ENCODE measurements at places on chromosomes 11 and 22. TPM values are rescaled to one million over a fixed set of nuclear protein-coding genes. Genes with fewer than 3 reads are reported as not detected.

GRCh38 chr22:35889071-35889470 is 139.6 kb downstream of the RBFOX2 start:
- H3K36me3 ChIP-seq, result no peaks in the 10 kb centered on the region
- no peak overlapping the region for H3K27ac ChIP-seq
- H3K4me3 ChIP-seq, result no peak overlapping the region
- H3K4me1 ChIP-seq, result no peaks in the 10 kb centered on the region
- no peaks in the 10 kb centered on the region for H3K27me3 ChIP-seq
- DNase-seq, result no peak

- DNase-seq, result no peak
- H3K4me3 ChIP-seq, result no peak overlapping the region
- no peaks in the 10 kb centered on the region for H3K36me3 ChIP-seq
- H3K4me1 ChIP-seq, result no peaks in the 10 kb centered on the region
Observed at GRCh38 chr11:70709596-70709995, 311.3 kb downstream of the CTTN start.

DNA sequence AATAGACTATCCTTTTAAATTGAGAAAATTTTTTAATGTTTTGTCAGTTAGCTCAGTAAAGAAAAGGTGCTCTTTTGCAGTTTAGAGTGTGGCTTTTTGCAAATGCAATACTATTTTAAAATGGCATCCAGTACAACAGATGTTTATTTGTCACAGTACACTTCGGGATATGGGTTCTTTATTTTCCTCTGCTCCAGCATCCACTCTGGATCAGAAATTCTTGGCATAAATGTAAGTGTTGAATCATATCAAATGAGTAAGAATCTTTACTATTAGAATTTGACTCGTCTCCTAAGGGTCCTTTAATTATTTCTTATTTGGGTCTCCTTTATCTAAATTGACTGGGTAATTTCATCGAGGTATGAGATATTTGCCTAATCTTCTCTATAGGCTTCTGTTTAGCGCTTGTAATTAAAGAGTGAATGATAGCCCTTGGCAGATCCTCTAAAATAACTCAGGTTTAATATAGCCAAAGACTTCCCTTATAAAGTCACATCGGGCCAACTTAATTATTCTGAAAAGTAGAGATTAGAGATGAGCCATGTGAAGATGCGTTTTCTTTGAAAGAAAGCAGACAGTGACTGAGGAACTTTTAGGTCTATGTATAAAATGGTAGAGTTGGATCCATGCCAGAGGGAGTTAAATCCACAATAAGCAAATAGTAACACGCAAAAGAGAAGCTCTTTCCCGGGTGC is 132.7 kb downstream of the CASP12 start:
- no peaks in the 10 kb centered on the region for H3K36me3 ChIP-seq
- no peak overlapping the region for H3K27ac ChIP-seq
- H3K4me3 ChIP-seq, result no peak overlapping the region
- H3K4me1 ChIP-seq, result peaks cover 10% of the 10 kb centered on the region

RFPL3 gene
- not detected for total RNA-seq

RAPSN gene
- total RNA-seq, result 1.0 TPM

Measured in B cell (primary cell).